ENCODE measurements at places on chromosomes 7 and 10.

GRCh38 chr10:60594476-60595051, 183.7 kb upstream of the CDK1 start:
- DNase-seq = no peak

DNA sequence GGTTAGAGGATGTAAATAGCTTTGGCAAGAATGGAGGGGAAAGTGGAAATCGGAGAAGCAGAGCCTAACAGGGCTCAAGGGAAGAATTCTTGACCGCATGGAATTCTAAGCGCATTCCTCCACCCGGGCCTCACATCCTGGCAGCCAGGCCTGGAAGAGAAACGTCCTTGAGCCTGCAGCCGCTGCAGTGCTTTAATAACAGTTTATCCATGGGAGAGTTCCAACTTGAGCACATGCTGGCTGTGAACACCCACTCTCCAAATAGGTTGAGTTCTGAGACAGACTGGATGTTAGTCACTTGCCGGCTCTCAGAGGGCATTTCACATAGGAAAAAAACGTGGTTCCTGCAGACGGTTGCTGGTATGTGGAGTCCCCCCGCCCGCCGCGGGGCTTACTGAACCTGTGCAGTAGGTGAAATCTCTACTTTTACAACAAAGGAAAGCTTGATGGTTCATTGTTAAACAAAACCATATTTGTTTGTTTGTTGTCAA, 61.4 kb upstream of the STEAP1B start:
- no peak for DNase-seq

GRCh38 chr7:17195576-17195975, 102.9 kb upstream of the AHR start:
- no peak for DNase-seq

GRCh38 chr7:35315517-35315916, 61.6 kb upstream of the TBX20 start:
- no peak for DNase-seq

DNA sequence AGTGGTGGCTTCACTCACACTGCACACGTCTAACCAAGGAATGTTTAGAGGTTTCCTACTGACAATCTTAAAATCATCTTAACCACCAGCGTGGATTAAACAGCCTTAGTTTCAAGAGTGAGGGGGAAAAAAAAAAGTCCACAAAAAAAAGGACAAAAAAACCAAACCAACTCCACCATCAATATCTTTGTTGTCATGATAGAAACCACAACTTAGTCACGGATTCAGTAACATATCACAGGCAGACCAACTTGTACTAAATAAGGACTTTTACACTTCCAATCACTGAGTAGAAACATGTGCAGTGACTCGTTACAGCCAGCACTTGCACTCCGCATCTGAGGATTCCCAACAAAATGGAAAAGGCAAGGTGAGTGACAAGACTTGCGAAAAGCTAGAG, 46.5 kb downstream of the FAM171A1 start:
- DNase-seq = no peak

- no peak for DNase-seq
These were observed 3.5 kb downstream of the STK17A start for GRCh38 chr7:43586251-43586900.

DNA sequence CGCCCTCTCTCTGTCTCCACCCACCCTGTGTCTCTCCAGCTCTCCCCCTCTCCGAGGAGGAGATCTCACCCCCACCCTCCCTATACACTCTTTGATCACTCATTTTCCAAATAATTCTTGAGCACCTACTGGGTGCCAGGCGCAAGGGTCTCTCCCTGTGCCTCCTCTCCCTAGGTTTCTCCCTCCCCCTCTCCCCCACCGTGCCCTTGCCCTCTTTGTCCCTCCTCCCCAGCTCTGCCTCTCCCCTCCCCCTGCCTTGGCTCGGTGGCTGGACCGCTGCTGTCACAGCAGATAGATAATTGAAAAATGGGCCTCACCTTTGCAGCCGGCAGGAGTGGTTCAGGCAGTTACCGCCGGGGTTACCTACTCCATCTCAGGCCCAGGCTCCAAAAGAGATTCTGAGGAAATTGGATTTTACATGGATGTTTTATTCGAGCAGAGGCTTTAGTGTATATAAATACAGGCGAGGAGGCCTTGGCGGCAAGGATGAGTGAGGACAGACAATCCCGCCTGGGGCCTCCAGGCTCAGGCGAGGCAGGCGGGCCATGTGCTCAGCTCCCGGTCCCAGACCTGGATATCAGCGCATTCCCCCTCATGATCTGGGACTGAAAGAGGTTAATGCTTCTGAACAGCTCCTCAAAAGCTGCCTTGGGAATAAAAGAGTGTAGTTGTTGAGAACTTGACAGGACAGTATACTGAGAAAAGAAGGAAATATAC, 60.8 kb upstream of the BTRC start:
- no peak for DNase-seq

GRCh38 chr10:97519342-97519741, 20.6 kb downstream of the UBTD1 start:
- no peak for DNase-seq

- no peak for DNase-seq
These were observed 176.1 kb upstream of the TNS3 start for GRCh38 chr7:47757921-47758411.

- no peak for DNase-seq
These were observed 258.6 kb downstream of the CNTNAP2 start for GRCh38 chr7:146375170-146375569.

- DNase-seq = peak; percentile 21
These were observed 170.4 kb downstream of the SNX13 start for GRCh38 chr7:17769918-17770317.

- no peak for DNase-seq
These were observed 25.1 kb upstream of the PROSER2 start for GRCh38 chr10:11797847-11798633.

DNA sequence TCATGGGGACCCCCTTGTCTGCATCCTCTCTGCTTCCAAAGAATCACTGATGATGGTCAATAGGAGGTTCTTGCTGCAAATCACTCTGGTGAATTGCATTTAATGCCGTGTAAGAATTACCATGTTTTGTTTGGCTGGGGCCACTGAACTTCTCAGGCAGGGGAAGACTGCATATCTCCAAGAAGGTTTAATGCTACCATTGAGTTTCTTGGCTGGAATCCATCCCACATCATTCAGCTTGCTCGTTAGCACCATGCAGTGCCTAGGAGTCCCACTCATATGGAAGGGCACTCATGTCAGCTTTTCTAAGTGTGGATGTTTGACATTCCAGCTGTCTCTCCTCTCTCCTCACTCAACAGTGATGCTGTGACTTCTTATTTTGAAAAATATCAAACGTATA, 50.2 kb upstream of the BAMBI start:
- DNase-seq = no peak

Data from activated CD4-positive, alpha-beta T cell treated with anti-CD3 and anti-CD28 coated beads for 24 hours (primary cell).